ENCODE measurements at places on chromosomes 5 and 9.

DNA sequence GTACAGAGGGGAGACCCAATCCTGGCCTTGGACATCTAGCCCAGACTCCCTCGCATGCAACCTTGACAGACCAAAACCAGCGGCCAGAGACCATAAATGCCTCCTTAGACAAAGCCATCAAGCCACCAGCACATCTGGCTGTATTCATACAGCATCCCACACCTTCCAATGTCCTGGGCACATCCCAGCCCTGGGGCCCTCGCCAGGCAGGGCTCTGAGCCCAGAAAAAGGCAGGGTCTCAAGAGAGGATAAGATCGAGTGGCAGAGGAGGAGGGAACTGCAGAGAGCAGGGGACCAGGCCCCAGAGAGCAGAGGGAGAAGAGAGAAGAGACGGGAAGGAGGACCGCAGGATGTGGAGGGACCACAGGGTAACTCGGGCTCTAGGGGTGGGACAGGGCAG, 45.4 kb downstream of the CAMK2A start:
- DNase-seq = no peak

GRCh38 chr9:2634153-2634552, 12.6 kb downstream of the VLDLR start:
- no peak for DNase-seq

- no peak for DNase-seq
Observed at GRCh38 chr5:143693651-143694252, 118.2 kb upstream of the HMHB1 start.

DNA sequence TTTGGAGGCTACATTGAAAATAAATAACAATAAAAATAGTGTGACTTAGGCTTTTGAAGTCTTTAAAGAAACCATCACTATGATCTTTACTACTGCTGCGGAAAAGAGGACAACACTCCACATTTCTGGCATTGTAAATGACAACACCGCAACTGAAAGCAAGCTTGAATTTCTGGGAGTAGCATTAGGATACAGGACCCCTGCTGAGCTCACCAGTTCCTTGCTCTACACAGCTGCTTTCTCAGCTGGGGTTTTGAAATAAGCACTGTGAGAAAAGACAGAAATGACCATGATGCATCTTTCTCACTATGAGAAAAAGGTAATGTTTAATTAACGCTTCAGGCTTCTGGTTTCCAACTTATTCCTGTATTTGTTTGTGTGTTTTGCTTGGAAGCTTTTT, 168.0 kb downstream of the TAF11L14 start:
- DNase-seq = no peak

GRCh38 chr9:104778802-104779201, 14.9 kb downstream of the NIPSNAP3B start:
- no peak for DNase-seq

GRCh38 chr5:167709625-167710024, 581.8 kb upstream of the WWC1 start:
- DNase-seq = no peak

DNA sequence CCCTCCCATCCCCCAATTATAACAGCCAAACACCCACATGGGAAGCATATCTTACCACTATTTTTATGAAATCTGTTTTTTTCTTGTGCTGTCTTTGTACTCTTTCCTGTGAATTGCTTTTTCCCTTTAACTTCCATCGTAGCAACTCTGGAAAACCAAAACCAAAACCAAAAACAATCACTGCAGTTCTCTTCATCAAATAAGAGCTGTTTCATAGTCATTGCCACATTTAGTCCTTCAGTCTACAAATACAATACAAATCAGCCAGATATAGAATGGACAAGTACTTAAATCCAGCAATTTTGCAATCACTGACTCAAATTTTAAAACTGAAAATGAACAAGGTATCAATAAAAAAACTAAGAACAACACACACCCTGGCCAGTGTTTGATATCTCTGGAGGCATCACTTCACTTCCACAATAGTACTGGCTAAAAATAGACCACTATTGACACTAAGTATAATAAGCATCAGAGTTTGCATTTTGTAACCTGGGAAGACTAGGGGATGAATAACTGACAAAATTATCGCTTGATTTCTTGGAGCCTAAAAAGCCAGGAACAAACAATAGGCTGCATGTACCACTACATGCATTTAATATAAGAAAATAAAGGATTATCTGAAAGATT, 5.4 kb downstream of the PUM3 start:
- no peak for DNase-seq

DNA sequence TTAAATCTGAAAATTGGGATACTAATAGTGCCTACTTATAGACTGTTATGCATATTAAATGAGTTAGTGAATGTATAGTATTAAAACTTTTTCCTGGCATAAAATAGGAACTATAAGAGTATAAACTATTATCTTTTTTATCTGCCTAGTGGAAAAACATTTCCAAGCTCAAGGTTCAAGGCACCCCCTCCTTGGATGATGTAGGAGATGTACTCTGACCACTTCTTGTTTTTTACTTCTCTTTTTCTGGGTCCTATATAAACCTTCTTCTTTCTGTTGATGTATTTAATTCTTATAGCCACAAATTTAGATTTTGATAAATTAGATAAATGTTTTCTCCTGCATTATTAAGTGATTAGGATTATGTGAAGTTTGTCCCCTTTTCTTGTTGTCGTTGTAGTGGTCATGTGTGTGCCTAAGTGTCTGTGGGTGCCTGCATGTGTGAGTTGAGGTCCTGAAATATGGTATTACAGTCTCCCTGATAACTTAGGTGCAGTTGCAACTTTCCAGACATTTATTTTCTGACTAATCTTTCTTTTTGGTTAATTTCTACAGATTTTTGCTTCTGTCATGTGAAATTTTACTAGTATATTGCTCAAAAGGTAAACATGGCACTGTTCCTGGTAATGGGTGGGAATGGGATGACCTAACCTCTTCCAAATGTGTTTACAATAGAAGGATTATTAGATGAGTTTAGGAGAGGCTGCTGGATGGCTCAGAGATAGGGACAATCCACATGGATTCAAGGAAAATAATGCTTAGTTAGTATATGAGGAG, 160.8 kb upstream of the CDKN2B start:
- DNase-seq = no peak

DNA sequence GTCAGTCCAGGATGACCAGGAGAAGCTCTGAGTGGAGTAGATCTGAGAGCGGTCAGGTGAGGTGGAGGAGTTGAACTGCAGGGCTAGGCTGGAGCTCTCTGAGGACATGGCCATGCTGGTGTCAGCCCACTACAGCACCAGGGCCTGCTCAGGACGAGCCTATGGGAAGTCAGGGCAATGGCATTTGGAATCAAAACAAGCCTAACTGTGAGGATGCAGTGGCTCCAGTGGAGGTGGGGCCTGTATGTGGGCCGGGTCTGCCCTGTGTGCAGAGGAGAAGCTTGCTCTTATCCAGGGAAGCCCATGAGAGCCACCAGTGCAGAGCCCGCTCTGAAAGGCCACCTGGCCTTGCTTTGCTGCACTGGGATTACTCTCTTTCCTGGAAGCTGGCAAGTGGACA, 11.1 kb downstream of the CXCL14 start:
- no peak for DNase-seq

DNA sequence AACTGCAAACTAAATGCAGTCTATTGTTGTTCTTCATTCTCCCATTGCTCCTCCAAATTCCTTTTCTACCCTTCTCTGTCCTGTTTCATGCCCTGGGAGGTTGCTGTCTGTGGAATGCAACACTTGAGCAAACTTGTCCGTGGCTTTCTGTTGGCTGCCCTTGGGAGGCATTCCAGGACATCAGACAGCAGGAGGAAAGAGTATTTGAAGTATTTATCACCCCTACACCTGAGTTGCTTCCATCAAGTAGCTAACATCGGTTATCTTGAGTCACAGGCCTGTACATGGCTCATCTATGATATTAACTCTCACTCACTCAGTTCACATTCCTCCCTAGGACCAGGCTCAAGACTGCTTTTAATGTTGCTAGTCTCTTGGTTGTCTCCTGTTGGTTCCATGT, 803.4 kb upstream of the CDH6 start:
- no peak for DNase-seq

- no peak for DNase-seq
Observed at GRCh38 chr9:106758911-106759310, 104.1 kb upstream of the ZNF462 start.

DNA sequence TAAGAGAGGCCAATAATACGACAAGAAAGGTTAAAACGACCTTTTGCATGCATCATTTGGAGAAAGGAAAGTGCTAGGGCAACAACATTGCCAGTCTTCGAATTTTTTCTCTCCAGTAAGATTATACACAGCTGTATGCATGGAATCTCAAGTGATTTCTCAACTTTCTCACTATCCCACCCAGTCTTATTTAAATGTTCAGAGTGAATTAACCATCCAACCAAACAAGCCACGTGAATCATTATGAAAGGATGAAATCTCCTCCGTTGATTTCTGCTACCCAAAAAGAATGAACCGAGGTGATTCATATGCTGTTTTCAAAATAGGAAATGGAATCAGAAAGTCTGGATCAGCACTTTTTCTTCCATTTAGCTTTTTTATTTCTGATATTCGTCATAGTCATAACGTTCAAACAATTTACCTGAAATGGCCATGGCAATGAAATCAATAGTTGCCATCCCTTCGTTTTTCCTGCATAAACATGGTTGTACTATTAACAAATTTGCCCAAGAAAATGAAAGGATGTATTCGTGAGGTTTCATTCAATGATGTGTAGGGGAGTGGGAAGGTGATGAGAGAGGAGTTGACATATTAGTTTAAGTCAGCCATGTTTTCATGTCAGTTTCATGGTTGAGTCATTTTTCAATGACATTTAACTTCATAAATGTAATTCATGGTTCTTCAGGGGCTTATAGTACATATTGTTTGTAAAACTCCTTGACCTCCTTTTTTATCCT, 170.9 kb upstream of the WWC1 start:
- no peak for DNase-seq

DNA sequence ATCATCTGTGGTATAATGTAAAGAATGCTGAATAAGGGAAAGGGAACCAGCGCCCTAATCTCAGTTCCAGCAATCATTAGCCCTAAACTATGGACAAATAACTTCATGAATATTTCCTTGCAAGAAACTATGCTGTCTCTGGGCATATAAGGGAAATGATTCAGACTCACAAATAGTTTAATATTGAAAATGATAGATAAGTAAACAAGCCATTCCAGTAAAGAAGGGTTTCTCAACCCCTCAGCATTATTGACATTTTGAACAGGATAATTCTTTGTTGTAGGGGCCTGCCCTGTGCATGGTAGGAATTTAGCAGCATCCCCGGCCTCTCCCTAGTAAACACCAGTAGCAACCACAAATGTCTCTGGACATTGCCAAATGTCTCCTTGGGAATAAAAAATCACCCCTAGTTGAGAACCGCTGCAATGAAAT, 23.8 kb downstream of the C5 start:
- DNase-seq = no peak

DNA sequence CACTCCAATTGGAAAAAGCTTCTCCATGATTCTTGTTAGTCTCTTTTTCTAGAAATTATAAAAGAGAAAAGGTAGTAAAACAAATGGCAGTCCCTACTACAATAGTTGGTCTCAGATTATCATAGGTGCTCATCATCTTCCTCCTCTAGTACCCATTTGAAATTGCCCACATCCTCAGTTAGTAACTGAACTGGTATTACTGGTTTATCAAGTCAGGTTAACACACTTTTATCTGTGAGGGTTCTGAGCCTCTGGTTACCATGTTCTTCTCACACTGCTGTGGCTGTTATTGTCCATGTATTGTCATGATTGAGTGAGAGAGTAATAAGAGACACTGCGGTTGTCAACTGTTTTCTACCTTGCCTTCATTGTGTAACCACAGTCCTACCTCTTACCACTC, 901.7 kb downstream of the TLE1 start:
- DNase-seq = no peak

DNA sequence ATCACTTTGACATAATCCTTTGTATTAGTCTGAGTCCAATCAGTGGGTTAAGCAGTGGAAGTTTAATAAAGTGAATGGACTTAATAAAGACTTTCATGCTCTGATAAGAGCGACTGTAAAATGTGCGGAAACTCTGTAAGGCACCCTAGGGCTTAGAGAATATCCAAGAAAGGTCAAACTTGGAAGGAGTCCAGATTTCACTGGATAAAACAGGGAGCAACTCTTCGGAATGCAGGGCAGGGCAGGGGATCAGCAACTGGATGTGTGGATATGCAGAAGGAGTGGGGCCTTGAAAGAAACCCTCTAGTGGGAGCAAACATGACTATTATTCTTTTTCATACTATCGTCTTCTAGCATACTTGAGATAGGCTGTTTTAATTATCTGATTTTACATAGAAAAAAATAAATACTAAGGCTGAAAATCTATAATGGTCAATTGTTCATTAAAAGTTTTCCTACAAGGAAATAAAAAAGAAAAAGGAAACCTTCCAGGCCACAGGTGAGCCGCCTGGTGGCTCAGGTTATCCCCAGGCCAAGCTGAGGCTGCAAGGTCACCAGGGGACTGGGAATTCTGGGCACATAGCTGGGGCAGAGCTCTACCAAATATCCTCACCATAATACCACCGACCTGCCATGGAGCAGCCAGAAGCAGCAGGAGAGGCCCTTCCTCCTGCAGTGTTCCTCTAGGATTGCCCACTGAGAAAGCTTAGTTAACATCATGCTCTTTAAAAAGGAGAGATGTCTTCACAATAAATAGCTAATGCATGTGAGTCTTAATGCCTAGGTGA, 46.3 kb upstream of the CCDC112 start:
- DNase-seq = no peak

GRCh38 chr9:7180247-7180646, 422.5 kb downstream of the KDM4C start:
- no peak for DNase-seq

Measured in stimulated activated naive CD4-positive, alpha-beta T cell (primary cell).